ENCODE measurements at places on chromosomes 3 and 15. TPM values are rescaled to one million over a fixed set of nuclear protein-coding genes. Genes with fewer than 3 reads are reported as not detected.

GRCh38 chr3:25025236-25025635 lies 402.8 kb upstream of the RARB start:
- DNase-seq: no peak

DNA sequence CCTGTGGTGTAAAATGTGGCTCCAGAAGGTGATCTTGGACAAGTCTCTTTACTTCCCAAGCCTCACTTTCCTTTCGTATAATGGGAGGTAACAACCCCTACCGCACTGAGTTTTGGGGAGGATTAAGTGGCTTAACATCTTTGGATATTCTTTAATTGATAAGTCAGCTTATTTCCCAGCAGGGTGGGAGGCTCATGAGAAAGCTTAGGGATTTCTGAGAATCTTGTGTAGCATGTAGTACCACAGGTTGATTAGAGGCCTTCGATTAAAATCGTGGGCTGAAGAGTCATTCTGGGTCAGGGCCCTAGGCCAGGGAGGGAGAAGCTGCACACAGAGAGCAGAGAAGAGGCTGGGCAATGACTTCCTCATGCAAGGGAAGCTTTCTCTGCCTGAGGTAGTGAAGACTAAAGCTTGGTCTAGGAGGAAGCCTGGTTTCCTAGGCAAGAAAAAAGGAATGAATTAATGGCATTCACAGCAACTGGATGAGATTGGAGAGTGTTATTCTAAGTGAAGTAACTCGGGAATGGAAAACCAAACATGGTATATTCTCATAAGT lies 1.5 kb upstream of the NMNAT3 start:
- DNase-seq: no peak

DNA sequence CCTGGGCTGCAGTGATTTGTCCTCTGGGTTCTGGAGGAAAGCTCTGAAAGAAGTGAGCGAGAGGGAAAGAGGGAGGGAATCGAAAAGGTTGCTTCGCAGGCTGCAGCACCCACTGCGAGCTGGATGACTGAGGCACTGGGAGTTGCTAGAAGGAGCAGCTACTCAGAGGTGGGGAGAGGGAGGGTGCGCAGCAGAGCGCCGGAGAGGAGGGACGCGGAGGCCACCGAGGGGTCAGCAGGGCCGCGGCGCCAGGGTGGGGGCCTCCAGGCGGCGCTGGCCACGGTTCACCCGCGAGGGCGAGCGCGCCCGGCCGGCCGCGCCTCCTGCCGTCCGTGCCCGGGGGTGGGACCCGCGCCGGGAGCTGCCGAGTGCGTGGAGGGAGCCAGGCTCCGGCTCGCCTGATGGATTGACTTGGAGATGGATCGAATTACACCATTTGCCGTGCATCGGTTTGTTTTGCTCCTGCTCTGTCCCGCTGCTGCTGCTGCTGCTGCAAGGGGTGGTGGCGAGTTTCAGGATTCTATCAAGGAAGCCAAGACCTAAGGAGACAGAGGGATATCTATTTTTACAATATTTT lies at the start of gene SEMA6D:
TSS of gene SEMA6D (plus strand) at position 470 of the 577 bp plus-strand sequence. CDS start 42,294 bp downstream, outside the sequence.
- DNase-seq: peak; percentile 89

- no peak for DNase-seq
These were observed 10.9 kb upstream of the FAM107A start for GRCh38 chr3:58588030-58588614.

The ARHGAP31 gene
- 27.9 TPM for total RNA-seq

The ARPP21 gene
- total RNA-seq: 41.0 TPM

DNA sequence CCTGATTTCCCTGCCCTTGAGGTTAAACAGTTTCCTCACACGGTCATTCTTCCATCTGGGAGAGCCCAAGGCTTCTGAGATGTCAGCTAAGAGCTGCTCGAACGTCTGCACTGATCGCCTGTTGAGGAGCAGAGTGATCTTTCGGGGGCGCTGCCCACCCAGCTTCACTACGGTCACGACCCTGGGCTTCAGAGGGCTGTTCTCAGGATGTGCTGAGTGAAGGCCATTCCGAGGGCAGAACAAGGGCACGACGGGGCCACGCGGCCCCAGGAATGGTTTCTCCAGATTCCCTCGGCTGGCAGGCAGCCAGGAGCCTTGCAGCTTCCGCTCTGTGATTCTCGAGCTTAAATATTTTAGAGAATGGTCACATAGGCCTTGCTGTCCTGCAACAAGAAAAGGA lies 25.7 kb downstream of the DCLK3 start:
- DNase-seq: no peak

- no peak for DNase-seq
These were observed 48.0 kb downstream of the KLHL6 start for GRCh38 chr3:183507551-183507950.

DNA sequence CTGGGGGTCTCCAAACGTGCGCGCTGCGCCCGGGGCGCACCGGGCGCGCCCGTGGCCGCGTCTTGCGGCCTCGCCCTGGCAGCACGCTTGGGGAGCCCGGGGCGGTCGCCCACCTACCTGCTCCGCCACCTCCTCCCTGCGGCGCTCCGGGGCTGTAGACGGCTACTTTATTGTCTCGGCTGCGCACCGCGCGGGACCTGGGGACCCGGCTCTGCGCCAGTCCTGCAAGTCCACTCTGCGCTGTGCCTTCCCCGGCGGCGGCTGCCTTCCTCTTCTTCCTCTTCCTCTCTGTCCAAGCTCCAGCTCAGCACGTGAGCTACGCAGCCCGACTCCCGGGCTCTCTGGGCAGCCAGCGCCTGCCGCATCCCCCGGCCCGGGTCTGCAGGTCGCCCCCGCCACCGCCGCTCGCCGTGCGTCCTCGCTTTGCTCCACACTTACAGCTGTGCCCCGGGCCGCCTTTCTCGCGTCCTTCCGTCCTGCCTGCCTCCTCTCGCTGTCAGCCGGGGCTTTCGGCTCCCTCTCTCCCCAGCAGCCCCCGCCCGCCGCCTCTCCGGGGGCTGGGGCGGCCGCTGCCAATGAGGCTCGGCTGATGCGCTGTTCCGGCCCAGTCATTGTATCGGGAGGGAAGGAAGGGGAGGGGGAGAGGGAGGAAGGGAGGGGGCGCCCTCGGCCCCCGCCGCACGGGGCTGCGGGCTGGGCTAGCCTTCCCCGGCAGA lies 156.4 kb upstream of the FRMD4B start:
- peak; percentile 93 for DNase-seq

The CXCR6 gene
- not detected for total RNA-seq

DNA sequence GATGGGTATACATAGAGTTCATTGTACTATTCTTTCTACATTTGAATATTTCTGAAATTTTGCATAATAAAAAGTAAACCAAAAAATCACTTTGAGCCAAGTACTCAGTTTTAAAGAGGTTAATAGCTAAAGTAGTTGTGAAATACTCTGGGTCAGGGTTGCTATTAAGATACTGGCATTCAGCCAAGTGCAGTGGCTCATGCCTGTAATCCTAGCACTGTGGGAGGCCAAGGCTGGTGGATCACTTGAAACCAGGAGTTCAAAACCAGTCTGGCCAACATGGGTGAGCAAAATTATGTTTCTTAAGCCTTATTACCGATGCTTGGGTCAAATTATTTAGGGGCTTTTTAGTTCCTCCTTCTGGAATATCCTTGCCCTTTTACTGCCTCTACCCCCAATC lies 122.0 kb upstream of the MELTF start:
- no peak for DNase-seq

The GOLGA6L7 gene
- total RNA-seq: not detected

The GOLGA6L4 gene
- total RNA-seq: 2.4 TPM

DNA sequence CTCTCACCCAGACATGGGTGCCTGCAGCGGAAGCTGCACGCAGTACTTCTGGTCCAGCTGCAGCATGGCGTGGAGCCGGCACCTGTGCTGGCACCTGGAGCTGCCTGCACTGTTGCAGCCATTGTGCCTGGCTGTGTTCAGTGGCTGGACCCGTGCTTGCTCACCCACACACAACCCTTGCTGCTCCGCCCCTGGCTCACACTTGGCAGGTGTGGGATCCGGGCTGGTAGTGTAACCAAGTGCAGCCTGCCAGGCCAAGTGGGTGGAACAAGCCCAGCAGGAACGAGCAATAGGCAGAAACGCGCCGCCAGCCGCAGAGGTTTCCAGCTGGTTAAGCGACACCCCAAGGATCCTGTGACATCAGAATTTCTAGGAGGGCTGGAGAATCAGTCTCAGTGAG lies 11.2 kb upstream of the SCAPER start:
- no peak for DNase-seq

DNA sequence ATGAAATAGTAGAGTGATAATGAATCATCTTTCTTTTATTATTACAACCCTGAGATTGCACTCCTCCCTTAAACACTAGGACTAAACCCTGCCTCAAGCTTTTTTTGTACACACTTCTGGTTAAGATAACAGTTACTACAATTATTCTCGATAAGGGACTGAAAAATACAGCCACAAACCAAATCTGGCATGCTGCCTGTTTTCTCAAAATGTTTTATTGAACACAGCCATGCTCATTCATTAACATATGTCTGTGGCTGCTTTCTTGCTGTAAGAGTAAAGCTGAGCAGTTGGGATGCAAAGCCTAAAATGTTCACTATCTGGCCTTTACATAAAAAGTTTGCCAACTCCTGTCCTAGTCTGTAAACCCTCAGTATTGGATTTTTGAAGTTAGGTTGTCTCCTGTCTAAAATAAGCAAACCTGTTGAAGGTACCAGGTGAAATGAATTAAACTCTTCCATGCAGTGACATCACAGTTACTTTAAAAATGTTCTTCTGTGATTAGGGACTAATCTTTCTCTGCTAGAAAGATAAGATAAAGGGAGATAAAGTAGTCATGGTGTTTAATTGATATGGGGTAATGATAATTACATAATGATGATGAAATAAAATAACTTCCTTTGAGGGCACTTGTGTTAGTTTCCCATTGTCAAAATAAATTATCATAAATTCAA lies 218.2 kb downstream of the STXBP5L start:
- no peak for DNase-seq

GRCh38 chr15:82103468-82103867 lies 57.6 kb upstream of the MEX3B start:
- DNase-seq: peak; percentile 50

The HRG gene
- 0.11 TPM for total RNA-seq

DNA sequence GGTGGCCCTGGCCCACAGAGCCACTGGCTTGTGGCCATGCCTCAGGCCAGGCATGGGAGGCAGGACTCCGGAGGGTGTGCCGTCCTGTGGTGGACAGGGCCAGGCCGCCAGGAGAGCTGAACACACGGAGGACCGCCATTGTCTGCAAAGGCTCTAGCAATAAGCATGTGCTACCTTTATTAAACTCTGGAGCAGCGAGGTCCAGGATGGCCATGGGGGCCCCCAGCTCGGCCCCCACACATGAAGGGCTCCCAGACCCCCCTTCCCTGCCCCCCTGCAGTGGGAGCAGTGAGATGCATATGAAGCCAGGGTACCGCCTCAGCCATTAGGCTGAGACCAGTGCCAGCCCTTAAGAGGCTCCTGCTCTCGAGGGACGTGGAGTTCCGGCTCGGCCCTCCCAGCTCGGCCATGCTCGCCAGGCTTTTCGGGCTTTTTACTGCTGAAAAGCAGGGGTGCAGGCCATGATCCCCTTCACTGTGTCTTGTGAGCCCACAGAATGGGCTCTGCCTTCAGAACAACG lies 2.7 kb downstream of the AMIGO3 start:
- no peak for DNase-seq

DNA sequence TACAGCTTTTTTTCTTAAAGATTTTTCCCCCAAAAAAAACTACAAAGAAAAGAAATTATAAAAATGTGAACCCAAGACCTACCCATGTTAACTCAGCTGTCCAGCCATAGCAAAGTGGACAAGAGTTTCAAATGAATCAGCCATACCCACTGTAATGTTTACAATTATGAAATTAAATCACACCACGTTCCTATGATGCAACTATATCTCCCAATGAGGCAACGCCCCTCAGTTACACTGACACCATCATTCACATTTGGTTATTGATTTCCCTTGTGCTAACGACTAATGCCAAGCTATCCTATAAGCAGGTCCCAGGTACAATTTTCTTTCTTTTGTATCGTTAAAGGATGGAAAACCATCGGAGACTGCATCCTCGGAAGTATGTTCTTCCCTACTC lies 115.1 kb upstream of the ICE2 start:
- DNase-seq: no peak

- DNase-seq: no peak
These were observed 4.9 kb downstream of the BTD start for GRCh38 chr3:15606434-15606891.

- no peak for DNase-seq
These were observed 487.2 kb upstream of the ATP11B start for GRCh38 chr3:182305881-182306665.

DNA sequence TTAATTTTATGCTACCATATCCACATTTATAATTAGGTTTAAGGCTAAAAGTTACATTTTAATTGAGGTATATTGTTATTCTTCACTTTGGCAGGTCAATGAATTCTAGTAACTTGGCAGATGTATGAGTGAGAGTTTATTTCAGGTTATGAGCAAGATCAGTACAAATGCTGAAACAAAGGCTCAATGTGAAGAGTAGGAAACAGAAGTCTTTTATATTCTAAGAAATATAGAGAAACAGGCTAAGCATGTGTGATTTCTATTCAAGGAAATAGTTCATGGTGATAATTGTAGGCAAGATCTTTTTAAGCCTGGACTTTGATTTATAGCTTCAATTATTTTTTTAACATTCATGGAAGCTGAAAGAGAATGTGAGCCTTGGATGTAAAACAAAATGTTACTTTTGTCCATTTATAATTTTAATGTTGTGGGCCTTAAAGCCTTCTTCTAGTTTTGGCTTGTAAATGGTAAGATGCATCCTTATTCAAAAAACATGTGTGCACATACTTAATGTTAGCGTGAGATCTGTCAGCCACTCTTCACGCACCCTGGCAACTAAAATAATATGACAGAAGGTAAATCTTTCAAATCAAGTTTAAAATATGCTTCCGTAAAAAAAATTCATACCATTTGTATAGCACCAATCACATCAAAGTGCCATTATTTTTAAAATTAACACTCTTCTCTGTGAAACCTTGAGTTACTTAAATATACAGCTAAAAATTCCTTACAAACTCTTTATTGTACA lies 22.8 kb upstream of the OSTN start:
- DNase-seq: peak; percentile 80

DNA sequence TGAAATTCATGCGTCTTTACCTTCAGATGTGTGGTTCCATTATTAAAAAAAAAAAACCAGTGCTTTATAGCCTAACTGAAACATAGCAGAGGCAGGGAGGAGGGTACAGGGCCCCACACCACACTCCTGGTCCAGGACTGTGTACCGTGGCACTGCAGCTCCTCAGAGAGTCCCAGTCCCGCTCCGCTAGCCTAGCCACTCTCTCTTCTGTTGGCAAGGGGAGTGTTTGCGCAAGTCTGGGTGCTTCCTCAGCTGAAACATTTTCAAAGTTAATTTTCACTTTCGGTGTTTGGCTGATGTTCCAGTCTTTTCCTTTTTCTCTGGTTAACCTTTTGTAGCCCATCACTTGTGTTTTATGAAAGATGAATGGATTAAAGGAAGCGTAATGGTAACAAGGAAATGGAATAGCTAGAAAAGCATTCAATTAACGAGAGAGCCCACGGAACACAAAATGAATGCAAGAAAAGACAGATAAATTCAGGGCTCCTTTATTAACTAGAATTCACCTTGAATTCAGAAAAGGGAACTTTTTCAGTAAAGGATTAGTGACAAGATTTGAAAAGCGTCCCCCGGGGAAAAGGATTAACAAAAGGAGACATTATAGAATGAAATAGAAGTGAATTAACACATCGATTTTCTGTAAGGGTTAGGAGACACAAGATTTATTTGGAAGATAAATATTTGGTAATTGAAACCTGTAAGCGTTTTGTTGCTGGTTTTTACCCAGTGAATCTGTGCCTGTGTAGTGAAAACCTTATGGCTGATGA lies 177.0 kb downstream of the CACNA2D3 start:
- no peak for DNase-seq

The WDR73 gene
- total RNA-seq: 20.2 TPM

GRCh38 chr3:30813734-30814133 lies 80.7 kb downstream of the GADL1 start:
- DNase-seq: no peak

The TMC3 gene
- 0.69 TPM for total RNA-seq

The GPR160 gene
- total RNA-seq: 7.2 TPM
